ENCODE measurements at places on chromosomes 4 and X.

DNA sequence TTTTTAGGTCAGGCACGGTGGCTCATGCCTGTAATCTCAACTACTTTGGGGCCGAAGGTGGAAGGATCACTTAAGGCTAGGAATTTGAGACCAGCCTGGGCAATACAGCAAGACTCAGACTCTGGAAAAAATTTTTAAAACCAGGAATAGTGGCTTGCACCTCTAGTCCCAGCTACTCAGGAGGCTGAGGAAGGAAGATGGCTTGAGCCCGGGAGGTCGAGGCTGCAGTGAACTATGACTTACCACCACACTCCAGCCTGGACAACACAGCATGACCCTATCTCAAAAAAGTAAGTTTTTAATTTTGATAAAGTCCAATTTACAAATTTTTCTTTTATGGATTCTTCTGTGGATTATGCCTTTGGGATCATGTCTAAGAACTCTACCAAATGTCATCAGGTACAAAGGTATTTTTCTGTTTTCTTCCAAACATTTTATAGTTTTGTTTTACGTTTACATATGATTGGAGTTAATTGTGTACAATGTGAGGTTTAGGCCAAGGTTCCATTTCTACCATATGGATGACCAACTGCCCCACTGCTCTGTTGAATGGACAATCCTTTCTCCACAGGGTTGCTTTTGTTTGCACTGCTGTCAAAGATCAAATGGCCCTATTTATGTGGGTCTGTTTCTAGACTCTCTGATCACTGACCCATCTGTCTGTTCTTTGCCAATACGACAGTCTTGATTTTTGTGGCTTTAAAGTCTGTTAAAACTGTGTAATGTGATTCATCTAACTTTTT lies 48.2 kb downstream of the CPLX1 start:
- DNase-seq = no peak

DNA sequence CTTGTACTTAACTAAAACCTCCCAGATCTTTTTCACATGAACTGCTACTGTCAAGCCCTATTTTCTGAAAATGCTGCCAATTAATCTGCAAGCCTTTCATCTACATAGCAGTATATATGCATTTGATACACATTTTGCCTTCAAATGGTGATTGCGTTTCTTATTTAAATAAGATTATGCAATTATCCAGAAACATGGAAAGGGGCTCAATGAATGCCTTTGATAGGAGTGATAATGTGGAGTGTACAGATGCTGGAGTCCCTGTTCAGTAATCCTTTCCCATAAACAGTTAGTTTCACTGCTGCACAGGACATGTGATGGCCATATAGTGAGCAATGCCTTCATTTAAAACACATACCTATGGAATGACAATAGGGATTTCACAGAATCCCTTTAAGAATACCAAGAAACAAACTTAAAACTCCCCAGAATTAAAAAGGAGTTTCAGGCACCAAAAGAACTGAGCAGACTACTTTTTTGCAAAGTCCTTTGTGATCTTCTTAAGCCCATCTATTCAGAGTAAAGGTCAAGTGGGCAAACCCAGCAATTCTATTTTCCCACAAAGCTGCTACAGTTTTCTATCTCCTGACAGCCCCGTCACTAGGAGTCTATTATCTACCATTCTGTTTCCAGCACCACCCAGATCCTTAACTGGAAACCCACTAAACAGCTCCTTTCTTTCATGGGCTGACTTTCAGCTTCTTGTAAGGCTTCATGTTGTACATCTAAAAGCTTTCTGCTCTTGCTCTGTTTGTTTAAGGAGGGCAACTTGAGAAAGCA lies 120.3 kb downstream of the UNC5C start:
- DNase-seq = no peak

DNA sequence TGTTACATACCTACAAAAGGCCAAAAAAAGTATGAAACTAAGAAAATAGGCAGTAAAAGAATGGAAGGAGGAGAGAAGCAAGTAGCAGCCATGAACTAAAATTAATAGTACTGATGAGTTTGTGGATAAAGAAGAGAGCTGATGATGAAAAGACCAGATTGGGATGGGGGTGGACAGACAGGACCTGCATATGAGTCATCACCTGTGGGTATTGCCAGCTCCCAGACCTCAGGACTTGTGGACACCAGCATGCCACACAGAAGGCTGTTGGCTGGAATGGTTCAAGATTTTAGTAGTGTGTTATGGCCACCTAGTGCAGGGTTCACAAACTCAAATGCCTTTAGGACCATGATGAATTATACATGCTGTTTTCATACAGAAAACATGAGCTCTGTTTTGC lies 58.9 kb downstream of the ARX start:
- no peak for DNase-seq

DNA sequence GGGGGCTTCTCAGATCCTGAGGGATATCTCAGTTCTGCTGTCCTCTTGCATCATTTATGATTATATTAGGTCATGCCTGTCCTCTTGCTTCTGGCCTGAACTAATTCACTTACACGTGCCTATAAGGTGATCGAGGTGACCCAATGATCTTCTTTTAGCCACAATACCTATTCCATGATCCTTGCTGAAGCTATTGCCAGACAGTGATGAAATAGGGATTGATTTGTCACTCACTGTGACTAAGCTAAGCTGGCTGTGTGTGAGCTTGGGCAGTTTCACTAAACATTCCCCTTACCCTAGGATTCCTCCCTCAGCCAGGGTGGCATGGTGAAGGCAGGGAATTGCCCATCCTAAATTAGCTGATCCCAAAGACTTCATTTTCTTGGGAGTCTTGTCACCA lies 19.0 kb downstream of the HADH start:
- DNase-seq = no peak
